Ovary (tissue), 10 donors: ENCODE measurements at places on chromosomes 4 and X. TPM values are rescaled to one million over a fixed set of nuclear protein-coding genes. Genes with fewer than 3 reads are reported as not detected.

The F11 gene
- 0.23 TPM for total RNA-seq

The PNMA3 gene
- total RNA-seq, result 4.3 TPM

The FHDC1 gene
- 0.36 TPM for total RNA-seq

The MAEA gene
- 58.4 TPM for total RNA-seq

The PALLD gene
- total RNA-seq, result 98.1 TPM

The POU3F4 gene
- not detected for total RNA-seq

The BMPR1B gene
- 19.2 TPM for total RNA-seq

- no peak overlapping the region for H3K4me3 ChIP-seq
- no peaks in the 10 kb centered on the region for H3K36me3 ChIP-seq
- peaks cover 22% of the 10 kb centered on the region for H3K4me1 ChIP-seq
- DNase-seq, result no peak
- no peaks in the 10 kb centered on the region for H3K27me3 ChIP-seq
Measured at GRCh38 chr4:147491086-147491485, 10.2 kb downstream of the EDNRA start.

DNA sequence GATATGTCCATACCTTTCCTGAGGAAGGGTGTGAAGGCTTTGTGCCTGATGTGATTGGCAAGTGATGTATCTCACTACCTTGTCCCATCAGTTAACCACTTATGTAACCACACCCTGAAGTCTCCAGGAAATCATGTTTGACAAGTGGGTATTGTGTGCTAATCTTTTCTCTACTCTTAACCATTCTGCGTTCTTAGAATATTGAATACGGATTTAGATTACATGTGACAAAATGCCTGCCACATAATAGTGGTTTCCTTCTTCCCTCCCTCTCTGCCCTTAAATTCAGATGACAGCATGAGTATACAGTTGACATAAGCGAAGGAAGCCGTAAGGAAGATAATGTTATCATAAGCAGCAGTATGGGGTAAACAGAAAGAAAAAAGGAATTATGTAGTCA lies 108.4 kb downstream of the KLHL8 start:
- no peak for DNase-seq
- H3K36me3 ChIP-seq, result no peaks in the 10 kb centered on the region
- no peak overlapping the region for H3K4me3 ChIP-seq
- no peaks in the 10 kb centered on the region for H3K27me3 ChIP-seq
- H3K27ac ChIP-seq, result no peak overlapping the region

- H3K36me3 ChIP-seq, result no peaks in the 10 kb centered on the region
- no peak for DNase-seq
- no peaks in the 10 kb centered on the region for H3K4me1 ChIP-seq
- no peak overlapping the region for H3K4me3 ChIP-seq
- H3K27me3 ChIP-seq, result no peaks in the 10 kb centered on the region
Measured at GRCh38 chrX:6732101-6732500, 197.2 kb upstream of the VCX3A start.

GRCh38 chrX:8738588-8739189 lies 6.8 kb upstream of the ANOS1 start:
- DNase-seq, result peak; percentile 31
- H3K36me3 ChIP-seq, result no peaks in the 10 kb centered on the region
- H3K27me3 ChIP-seq, result no peaks in the 10 kb centered on the region

GRCh38 chr4:85084371-85085094 lies 118.0 kb upstream of the WDFY3 start:
- DNase-seq, result no peak
- H3K36me3 ChIP-seq, result no peaks in the 10 kb centered on the region
- H3K27ac ChIP-seq, result no peak overlapping the region
- H3K27me3 ChIP-seq, result no peaks in the 10 kb centered on the region

GRCh38 chrX:79452881-79453280 lies 85.7 kb upstream of the ITM2A start:
- H3K27ac ChIP-seq, result no peak overlapping the region
- H3K36me3 ChIP-seq, result no peaks in the 10 kb centered on the region
- no peak for DNase-seq
- H3K4me1 ChIP-seq, result no peaks in the 10 kb centered on the region
- peaks cover 2% of the 10 kb centered on the region for H3K27me3 ChIP-seq

DNA sequence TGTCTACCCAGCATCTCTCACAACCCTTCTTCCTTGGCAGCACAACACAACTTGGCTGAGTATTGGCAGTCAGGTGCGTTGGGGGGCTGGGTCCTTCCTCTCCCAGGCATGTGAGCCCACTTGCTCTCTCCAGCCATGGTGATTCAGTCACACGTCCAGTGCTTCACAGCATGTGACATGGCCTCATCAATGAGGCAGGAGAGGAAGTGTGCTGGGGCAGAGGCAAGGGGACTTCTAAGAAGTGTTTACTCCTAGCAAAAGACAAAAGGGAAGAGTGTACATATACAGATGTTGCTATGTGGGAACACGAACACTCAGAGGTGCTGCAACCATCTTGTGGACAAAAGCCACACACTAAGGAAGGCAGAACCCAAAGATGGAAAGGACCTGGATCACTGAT lies 380.8 kb downstream of the FBXW7 start:
- H3K36me3 ChIP-seq, result no peaks in the 10 kb centered on the region
- H3K27ac ChIP-seq, result no peak overlapping the region
- DNase-seq, result no peak
- no peaks in the 10 kb centered on the region for H3K27me3 ChIP-seq
- no peak overlapping the region for H3K4me3 ChIP-seq

GRCh38 chr4:6071959-6072720 lies 53.9 kb upstream of the C4orf50 start:
- H3K4me3 ChIP-seq, result no peak overlapping the region
- no peaks in the 10 kb centered on the region for H3K4me1 ChIP-seq
- H3K36me3 ChIP-seq, result no peaks in the 10 kb centered on the region
- no peak overlapping the region for H3K27ac ChIP-seq

DNA sequence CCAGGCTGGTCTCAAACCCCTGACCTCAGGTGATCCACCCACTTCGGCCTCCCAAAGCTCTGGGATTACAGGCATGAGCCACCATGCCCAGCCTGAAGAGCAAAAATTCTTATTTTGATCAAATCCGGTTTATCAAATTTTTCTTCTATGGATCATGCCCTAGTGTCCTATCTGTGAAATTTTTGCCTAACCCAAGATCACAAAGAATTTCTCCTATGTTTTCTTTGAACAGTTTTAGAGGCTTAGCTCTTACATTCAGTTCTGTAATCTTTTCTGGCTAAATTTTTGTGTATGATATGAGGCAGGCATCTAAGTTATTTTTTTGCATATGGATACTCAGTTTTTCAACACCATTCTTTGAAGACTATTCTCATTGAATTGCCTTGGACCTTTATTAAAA lies 27.4 kb downstream of the EDNRA start:
- H3K4me1 ChIP-seq, result no peaks in the 10 kb centered on the region
- no peaks in the 10 kb centered on the region for H3K36me3 ChIP-seq
- no peak for DNase-seq
- H3K27ac ChIP-seq, result no peak overlapping the region
- no peak overlapping the region for H3K4me3 ChIP-seq

DNA sequence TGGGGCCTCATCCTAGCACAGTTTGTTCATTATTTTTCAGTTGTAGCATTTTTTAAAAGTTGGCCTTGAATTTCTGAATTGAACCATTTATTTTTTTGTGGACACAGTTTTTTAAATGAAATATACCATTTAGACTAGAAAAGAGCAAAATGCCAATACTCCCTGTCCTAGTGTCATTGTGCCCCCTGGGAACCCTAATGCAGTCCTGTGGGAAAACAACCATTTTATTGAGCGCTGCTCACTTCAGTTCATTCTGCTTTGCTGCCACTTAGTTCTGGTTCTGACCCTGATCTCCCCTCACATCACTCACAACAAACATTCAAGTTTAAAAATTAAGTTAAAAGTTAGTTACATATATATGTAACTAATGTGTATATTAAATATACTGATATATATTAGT lies 5.4 kb downstream of the NFKB1 start:
- H3K4me3 ChIP-seq, result no peak overlapping the region
- H3K27ac ChIP-seq, result no peak overlapping the region
- H3K4me1 ChIP-seq, result peaks cover 1% of the 10 kb centered on the region
- H3K27me3 ChIP-seq, result no peaks in the 10 kb centered on the region
- no peaks in the 10 kb centered on the region for H3K36me3 ChIP-seq

- H3K27ac ChIP-seq, result no peak overlapping the region
- no peaks in the 10 kb centered on the region for H3K36me3 ChIP-seq
- DNase-seq, result no peak
Measured at GRCh38 chr4:185189606-185190305, 14.0 kb downstream of the CFAP97 start.

DNA sequence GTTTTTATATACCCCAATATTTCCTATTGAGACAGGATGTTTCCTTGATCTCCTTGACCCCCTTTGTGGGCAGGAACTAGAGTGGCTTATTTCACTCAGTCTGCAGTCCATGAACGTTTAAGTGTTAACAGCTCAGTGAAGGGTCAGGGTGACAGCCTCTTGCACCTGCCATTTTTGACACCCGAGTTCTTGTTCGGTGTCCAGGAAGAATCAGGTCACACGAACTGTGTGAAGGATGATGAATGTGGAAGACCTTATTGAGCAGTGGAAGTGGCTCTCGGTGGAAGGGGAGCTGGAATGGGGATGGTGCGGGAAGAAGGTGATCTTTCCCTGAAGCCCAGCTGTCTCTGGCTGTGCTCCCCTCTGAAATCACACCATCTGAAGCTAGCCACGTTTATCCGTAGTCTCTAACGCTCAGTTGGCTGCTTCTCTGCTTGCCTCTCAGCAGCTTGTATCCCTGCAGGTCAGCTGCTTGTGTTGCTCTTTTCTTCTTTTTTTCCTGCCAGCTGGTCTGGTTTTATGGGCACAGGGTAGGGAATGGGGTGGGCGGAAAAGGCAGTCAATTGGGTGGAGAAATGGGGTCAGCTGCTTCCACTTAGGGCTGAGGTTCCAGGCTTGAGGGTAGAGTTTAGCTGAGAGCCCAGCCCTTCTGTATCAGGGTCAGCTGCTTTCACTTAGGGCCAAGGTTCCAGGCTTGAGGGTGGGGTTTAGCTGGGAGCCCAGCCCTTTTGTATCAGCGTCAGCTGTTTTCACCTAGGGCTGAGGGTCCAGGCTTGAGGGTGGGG lies 29.0 kb upstream of the CCNG2 start:
- H3K36me3 ChIP-seq, result no peaks in the 10 kb centered on the region
- H3K27ac ChIP-seq, result no peak overlapping the region
- no peak overlapping the region for H3K4me3 ChIP-seq
- H3K27me3 ChIP-seq, result no peaks in the 10 kb centered on the region

DNA sequence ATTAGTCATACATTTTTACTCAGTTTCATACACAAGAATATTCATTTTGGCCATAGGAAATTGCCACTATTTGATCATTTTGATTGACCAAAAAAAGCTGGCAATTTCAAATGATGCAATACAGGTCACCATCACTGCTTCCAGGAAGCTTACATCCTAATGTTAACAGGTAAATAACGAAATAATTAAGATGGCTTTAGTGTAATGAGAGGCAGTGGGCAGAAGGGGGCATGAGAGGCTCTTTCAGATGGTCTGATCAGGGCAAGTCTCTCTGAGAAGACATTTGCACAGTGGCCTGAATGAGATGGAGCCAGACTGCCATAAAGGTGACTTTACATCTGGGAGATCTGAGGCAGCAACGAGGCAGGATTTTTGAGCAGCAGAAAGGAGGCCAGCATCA lies 170.7 kb downstream of the SLIT2 start:
- H3K4me3 ChIP-seq, result no peak overlapping the region
- H3K27me3 ChIP-seq, result no peaks in the 10 kb centered on the region
- H3K27ac ChIP-seq, result no peak overlapping the region
- peak; percentile 17 for DNase-seq
- H3K36me3 ChIP-seq, result no peaks in the 10 kb centered on the region

DNA sequence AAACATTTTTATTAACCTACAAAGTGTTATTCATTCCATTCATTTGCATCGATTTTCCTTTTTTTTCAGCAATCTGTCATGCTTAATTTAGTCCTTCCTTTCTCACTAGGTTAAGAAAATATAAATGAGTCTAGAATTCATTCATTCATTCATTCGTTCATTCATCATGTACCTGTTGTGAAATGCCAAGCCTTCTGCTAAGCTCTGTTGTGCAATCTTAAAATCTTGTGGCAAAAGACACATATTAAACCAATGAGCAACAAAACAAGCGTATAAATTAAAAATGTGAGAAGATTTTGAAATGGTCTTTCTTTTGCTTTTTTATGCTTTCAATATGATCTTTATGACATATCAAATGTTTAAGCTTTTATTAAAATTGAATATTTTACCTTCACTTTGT lies 88.6 kb upstream of the MAD2L1 start:
- H3K27me3 ChIP-seq, result no peaks in the 10 kb centered on the region
- H3K27ac ChIP-seq, result no peak overlapping the region
- H3K36me3 ChIP-seq, result no peaks in the 10 kb centered on the region
- no peak overlapping the region for H3K4me3 ChIP-seq

DNA sequence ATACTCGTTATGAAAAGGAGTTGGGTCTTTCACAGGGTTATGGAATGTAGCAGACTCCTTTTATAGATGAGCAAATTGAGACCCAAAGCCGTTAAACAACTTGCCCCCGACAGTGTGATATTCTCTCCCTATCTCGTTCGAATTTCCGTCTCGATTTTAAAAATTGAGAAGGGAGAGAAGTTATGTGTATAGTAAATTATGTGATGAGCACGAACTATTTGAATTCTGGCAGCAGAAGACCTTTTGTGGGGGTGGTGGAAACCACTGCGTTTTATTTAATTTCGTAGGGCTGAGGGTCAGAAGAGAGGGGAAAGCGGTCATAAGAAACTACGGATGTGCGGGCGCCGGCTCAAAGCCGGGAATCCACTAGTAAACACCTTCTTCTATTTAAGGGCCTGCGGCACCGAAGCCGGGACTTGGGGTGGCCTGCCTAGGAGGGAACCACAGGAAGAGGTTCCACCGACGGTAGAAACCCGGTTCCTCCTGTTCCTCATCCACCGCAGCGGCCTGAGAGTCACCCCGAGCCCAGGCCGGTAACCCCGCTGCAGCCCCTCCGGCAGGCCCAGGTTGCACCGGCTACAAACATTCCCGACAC lies 1.5 kb upstream of the DDX3X start:
- H3K36me3 ChIP-seq, result no peaks in the 10 kb centered on the region
- no peaks in the 10 kb centered on the region for H3K27me3 ChIP-seq
- peak overlapping the region; percentile 84 for H3K4me3 ChIP-seq
- H3K4me1 ChIP-seq, result no peaks in the 10 kb centered on the region

DNA sequence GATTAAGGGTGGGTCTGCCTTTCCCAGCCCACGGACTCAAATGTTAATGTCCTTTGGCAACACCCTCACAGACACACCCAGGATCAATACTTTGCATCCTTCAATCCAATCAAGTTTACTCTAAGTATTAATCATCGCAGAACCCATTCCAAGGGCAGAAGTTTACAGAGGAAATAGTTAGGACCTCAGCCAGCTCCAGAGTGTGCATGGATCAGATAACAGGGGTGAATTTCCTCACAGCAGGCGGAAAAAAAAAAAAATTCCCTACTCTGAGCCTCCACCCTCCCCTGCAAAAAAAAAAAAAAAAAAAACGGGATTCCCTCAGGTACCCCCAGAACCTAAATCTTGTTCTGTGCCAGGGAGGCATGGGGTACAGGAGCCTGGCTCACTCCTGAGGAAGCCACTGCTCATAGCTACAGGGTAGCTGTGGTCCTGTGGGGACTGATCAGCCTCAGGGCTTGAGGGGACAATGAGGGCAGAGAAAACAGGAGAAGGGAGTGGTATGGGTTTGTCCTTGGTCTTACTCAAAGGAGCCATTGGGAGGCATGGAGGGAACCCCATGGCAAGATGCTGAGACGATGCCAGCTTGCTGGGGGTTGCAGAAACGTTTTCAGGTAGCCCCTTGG lies 113.0 kb downstream of the DHRSX start:
- H3K27me3 ChIP-seq, result no peaks in the 10 kb centered on the region
- no peak overlapping the region for H3K27ac ChIP-seq
- H3K4me1 ChIP-seq, result no peaks in the 10 kb centered on the region
- H3K4me3 ChIP-seq, result no peak overlapping the region
- H3K36me3 ChIP-seq, result no peaks in the 10 kb centered on the region
- DNase-seq, result no peak

- no peak overlapping the region for H3K4me3 ChIP-seq
- no peak for DNase-seq
- no peaks in the 10 kb centered on the region for H3K4me1 ChIP-seq
- no peaks in the 10 kb centered on the region for H3K36me3 ChIP-seq
- H3K27me3 ChIP-seq, result no peaks in the 10 kb centered on the region
- H3K27ac ChIP-seq, result no peak overlapping the region
Measured at GRCh38 chr4:87853108-87853507, 20.3 kb downstream of the MEPE start.
